ENCODE measurements at places on chromosomes 13 and 19.

- peak; percentile 94 for DNase-seq
Observed at GRCh38 chr19:35612559-35613321, at the start of gene HAUS5. Gene HAUS5 (plus strand): TSS chr19:35612735. CDS start chr19:35612795, 60 bp downstream.

DNA sequence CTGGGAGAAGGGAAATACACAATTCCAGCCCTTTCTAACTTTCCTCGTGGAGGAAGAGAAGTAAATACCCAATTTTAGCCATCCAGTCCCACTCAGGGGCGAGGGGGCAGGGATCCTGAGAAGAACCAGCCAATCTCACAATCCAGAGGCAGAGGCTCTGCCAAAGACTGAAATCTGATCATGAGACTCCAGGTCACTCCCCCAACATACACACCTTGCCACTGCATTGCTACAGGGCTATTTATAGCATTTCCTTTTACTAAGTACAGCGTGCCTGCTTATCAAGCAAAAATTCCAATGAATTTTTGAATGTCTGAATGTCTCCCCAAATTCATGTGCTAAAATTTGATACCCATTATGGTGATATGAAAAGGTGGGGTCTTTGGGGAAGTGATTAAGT lies 1687.5 kb downstream of the EFNB2 start:
- DNase-seq: peak; percentile 25

DNA sequence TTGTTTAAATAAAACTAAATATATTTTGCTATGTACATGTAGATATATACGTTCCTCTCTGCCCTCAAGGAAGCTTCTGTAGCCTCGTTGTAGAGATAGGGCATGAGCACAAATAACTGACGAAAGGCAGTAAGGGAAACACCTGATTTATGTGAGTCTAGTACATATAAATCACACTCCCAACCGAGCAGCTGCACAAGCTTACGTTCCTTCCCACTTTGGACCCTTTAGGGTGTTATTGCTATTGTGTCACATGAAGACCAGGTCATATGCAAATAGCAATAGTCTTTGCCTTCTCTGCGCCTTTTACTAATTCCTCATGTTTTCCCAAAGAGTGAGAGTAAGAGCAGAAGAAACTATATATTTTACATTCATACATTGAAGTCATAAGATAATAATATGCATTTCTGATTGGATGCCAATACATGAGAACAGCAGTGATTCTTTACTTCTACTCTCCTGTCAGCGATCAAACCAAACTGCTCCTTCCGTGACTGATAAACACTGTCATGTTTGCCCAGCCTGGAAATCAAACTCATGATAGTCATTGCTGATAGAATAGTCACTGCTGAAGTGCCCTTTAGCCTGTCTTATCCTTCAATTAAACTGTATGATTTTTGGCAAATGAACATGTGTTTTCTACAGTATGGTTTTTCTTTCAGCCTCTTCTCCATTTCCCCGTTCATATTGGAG lies 127.2 kb upstream of the MAB21L1 start:
- no peak for DNase-seq

GRCh38 chr19:27955485-27956480 lies 1257.2 kb downstream of the UQCRFS1 start:
- DNase-seq: no peak

GRCh38 chr13:111905609-111905945 lies 161.4 kb upstream of the SOX1 start:
- no peak for DNase-seq

- DNase-seq: peak; percentile 56
Observed at GRCh38 chr19:11418549-11419506, at the start of gene RGL3. Gene RGL3 (minus strand): TSS chr19:11419314. CDS start chr19:11419278, 36 bp downstream.
